ENCODE measurements at places on chromosomes 2 and 18.

GRCh38 chr2:214376618-214377285, 34.1 kb upstream of the VWC2L start:
- DNase-seq: no peak

- no peak for DNase-seq
Measured at GRCh38 chr2:60154142-60154541, 399.3 kb downstream of the BCL11A start.

DNA sequence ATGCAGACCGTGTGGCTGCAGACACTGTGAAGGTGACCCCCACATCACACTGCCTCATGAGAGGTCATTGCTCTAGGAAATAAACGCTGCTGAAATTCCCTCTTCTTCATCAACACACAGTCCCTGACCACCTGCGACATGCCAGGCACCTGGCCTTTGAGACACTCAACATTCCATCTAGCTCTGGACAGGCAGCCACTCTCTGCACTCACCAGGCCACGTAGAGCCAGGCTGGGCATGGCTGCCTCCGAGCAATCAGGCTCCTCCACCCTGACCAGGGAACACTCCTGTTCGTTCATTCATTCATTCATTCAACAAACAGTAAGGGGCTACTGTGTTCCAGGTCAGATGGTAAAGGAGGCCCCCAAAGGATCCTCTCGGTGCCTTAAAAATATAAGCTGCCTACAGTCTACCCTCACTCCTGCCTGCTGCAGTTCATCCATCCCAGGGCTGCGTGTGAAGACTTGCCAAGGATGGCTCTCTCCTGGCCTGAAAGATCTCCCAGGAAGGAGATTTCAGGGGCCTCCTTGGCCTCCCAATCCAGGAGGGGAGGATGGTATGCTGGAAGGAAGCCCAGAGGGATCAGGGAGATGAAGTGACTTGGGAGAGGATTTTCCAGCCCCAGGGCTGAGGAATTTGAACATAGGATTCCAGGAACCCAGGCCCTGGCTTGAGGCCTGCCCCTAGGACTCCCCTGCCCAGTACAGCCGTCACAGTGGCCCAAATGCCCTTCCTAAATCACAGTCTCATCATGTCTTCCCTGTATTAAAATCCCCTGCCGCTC, 66.7 kb downstream of the TNS1 start:
- DNase-seq: peak; percentile 69

DNA sequence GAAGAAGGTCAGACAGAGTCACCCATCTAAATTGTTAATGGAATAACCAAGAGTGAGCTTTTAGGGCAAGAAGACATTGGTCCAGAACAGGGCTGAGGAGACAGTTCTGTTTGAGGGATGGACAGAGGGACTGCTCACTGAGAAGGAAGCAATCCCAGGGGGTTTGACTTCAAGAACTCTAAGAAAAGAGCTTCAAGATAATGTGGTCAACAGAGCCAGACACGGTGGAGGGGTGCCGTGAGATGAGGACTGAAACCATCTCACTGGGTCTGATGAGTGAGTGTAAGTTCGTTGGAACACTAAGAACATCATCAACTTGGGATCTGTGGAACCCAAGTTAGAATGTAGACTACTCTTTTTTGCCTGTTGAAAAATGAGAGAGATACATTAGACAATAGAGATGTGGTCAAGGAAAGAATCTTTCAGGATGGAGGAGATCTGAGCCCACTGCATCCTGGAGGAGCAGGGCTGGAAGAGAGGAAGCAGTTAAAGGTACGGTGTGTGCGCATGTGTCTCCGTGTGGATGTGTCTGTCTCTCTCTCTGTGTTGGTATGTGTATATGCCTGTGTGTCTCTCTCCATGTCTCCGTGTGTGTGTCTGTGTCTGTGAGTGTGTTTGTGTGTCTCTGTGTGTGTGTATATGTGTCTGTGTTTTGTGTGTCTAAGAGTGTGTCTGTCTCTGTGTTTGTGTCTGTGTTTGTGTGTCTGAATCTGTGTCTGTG, 172.1 kb downstream of the MYCN start:
- DNase-seq: no peak

GRCh38 chr18:32373995-32374394, 96.7 kb downstream of the GAREM1 start:
- no peak for DNase-seq

DNA sequence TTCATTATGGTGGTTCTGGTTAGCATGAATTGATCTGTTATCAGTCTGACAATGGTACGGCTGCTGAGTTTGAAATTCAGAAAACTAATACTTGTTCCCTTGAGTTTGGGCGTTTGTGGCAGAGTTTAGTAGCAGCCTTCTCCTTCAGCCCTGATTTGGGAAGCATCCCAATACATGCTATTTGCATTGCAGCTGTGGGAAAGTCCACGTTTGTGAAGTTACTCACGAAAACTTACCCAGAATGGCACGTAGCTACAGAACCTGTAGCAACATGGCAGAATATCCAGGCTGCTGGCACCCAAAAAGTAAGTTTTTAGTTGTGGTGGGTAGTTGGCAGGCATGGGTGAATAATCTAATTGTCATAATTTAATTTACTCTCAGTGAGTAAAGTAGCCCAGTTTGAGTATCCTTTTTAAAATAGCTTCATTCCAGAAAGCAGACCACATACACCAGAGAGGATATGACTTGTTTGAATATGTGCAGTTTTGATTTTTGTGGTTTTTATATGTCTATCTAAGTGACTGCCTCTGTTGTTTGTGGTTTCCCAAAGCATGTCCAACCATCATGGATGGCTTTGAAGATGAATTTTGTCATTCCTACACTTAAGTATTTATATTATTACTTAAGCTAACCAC, 12.2 kb downstream of the DGUOK start:
- DNase-seq: peak; percentile 46

GRCh38 chr18:54033052-54033451, 191.4 kb downstream of the MBD2 start:
- DNase-seq: peak; percentile 8

DNA sequence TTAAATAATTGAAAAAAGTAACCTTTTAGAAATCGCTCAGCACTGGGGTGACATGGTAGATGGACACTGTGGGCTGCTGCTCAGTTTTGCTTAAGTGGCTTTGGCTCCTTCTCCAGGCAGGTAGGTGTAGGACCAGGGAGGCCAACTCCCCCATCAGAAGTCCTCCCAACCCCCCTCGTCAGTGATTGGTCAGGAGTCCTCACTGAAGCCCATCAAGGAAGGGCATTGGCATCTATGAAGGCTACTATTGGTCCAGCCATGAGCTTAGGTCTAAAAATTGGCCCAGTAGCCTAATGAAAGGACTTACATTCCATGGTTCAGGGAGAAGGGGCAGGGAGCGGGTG, 34.7 kb downstream of the ST3GAL5 start:
- DNase-seq: no peak

DNA sequence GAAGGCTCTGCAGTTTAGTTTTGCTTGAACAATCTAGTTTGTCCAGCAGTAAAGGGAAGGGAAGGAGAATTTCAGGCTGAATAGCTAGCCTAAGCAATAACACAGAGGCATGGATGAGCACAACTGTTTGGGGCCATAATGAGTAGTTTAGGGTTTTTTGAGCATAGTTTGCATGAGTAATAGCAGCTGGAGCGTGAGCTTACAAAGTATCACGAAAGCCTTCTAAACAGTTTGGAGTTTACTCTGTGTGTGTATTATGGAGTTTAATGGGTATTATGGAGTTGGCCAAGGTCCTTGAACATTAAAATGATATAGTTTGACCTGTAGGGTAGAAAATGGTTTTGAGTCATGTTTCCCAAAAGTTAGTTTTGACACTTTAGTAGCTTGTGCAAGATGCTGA, 782.3 kb downstream of the ERBB4 start:
- DNase-seq: no peak

DNA sequence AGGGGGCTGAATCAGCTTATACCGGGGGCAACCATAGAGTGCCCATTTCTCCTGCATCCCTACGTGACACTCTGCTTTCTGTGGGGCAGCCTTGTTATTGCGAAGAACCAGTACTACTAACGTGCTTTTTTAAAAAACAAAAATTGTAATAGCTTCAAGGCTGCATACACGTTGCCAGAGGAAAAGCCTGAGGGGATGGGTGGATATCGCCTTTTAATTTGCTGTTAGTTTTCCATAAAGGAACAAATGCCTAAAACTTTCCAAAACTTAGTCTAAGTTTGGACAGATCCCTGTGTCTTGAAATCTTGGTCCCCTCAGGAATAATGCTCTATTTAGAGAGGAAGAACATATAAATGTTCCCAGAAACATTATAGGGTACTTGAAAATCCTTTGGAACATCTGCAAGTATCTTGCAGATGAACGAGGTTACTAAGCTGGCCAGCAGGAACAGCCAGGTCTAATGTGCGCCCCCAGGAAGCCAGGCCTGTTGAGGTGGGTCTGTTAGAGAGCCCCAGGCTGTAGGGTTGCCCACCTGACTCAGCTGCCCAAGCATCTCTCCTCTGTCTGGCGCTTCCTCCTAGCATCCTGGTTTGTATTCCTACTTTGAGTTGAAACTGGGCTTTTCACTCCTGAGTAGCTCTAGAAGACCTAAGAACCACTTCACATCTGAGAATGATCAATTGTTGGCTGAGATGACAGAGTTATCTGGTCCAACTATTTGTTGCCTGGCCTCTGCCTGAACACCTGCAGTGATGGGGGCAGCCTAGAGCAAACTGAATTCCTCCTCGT, 96.9 kb downstream of the TGOLN2 start:
- no peak for DNase-seq

DNA sequence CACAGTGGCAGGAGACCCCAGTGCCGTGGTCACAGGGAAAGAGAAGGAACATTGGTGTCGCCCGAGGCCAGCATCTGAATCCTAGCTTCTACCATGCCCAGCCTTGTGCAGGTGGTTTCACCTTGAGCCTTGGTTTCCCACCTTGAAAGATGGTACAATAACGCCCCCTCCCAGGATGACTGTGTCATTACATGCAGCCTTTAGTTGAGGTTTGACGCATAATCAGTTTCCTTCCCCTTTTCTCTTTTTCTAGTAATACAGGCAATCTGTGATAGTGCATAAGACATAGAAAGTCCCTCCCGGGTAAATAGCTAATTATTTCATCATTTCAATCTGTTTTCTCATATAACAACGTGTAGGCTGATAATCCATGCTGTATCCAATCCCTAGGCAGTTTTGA, 29.8 kb upstream of the ZNF407 start:
- no peak for DNase-seq

DNA sequence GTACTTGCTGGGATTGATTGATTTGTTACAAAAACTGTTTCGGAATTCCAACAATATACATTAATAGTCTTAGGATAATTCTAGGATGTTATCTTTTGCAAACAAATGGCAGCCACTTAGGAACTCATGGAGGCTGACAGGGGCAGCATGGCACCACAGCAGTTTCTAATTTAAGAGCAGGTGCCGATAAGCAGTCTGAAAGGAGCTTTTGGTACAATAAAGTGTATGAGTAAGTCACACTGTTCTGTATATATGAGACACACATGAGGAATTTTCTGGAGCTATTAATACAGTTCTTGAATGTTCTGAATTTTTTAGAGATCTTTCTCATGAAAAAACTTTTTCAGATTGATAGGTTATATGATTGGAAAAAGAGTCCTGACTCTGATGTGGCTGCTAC, 52.2 kb downstream of the EIF5B start:
- DNase-seq: no peak
